Activated CD8-positive, alpha-beta memory T cell treated with anti-CD3 and anti-CD28 coated beads, Interleukin-2, amount 50 U/mL, for 4 hours (primary cell): ENCODE measurements at places on chromosomes 13 and 19.
A peak's percentile ranks its signal among the peaks of the same experiment; 100 is the strongest.

GRCh38 chr19:18340990-18341868 lies 831 bp downstream of the PGPEP1 start:
- peak; percentile 74 for DNase-seq

GRCh38 chr19:16068696-16069259 lies 7.5 kb upstream of the TPM4 start:
- DNase-seq, result no peak

DNA sequence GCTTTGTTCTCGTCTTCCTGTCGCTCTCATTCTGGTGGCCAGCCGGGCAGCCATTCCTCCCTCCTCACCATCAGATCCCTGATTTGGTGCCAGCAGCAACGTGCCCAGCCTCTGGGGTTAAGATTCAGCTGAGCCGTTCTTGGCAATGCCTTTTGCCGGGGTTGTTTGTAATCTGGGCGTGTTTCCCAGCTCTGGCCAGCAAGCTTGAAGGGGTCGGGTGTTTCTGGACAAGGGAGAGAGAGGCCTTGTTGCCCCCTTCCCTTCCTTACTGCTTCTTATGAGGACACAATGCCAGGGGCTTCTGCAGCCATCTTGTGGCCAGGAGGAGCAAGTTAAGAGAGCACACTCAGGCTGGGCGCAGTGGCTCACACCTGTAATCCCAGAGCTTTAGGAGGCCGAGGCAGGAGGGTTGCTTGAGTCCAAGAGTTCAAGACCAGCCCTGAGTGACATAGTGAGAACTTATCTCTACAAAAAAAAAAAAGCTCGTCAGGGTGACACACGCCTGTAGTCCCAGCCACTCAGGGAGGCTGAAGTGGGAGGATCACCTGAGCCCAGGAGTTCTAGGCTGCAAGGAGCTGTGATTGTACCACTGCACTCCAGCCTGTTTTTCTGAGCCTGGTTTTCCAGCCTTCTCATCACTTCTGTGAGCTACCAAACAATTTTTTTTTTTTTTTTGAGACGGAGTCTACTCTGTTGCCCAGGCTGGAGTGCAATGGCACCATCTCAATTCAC lies 10.7 kb upstream of the CRTC1 start:
- no peak for DNase-seq

DNA sequence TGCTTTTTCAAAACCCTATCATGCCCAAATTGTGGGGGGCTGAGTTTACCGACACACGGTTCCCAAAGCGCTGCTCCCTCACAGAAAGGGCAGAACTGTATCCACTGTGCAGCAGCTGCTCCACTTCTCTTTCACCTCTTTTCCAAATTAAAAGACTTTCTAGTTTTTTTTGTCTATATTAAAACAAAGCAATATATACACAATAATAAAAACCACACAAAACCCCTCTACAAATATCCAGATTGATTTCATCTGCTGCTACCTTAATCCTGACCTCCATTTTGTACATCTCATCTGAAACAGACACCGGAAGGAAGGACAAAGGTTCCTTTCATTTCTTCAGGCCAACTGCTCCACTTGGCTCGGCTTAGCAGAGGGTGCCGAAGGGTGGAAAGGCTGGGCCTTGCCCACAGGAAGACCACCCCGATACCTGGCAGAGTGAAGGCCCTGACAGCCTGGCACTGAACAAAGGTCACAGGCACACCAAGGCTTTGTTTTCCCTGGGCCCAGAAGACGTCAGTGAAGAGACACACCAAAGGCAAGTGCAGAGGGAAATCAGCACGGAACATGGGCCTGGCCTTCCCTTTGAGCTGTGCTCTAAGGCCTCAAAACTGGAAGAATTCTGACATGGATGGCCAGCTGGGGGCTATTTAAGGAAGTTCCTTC lies 71.6 kb downstream of the LATS2 start:
- no peak for DNase-seq

GRCh38 chr13:73158851-73159250 lies 100.0 kb downstream of the KLF5 start:
- DNase-seq, result no peak
